Activated CD8-positive, alpha-beta T cell treated with anti-CD3 and anti-CD28 coated beads for 36 hours (primary cell): ENCODE measurements at places on chromosomes 7 and 10. TPM values are rescaled to one million over a fixed set of nuclear protein-coding genes. Genes with fewer than 3 reads are reported as not detected.
A peak's percentile ranks its signal among the peaks of the same experiment; 100 is the strongest.

DNA sequence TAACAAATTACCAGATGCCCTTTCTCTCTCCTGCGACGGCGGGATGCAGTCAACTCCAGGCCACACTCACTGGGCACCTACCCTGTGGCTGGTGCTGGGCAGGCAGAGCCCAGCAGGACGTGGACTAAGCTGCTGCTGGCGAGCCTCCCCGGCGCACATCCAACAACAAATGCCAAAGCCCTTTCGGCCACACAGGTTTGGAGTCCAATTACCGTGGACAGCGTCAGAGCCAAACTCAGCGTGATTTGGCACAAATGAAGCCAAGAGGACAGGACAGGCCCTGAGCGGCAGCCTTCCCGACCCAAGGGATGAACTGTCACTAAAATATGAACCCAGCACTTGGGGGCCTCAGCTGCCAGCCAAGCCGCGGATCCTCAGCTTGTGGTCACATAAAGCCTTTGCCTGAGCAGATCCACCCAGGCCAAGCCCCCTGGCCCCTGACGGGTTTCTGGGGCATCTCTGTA is 28.4 kb downstream of the DAGLB start:
- DNase-seq, result no peak

- DNase-seq, result no peak
Measured at GRCh38 chr10:24651923-24652322, 71.8 kb downstream of the ARHGAP21 start.

- no peak for DNase-seq
Measured at GRCh38 chr10:81730891-81731290, 144.1 kb upstream of the NRG3 start.

GRCh38 chr10:124971276-124971675 is 29.4 kb downstream of the ZRANB1 start:
- DNase-seq, result no peak

GSAP gene
- total RNA-seq, result 1.9 TPM

CYP3A5 gene
- total RNA-seq, result not detected

GRCh38 chr10:310976-311639 is 175.9 kb downstream of the ZMYND11 start:
- DNase-seq, result no peak

DNA sequence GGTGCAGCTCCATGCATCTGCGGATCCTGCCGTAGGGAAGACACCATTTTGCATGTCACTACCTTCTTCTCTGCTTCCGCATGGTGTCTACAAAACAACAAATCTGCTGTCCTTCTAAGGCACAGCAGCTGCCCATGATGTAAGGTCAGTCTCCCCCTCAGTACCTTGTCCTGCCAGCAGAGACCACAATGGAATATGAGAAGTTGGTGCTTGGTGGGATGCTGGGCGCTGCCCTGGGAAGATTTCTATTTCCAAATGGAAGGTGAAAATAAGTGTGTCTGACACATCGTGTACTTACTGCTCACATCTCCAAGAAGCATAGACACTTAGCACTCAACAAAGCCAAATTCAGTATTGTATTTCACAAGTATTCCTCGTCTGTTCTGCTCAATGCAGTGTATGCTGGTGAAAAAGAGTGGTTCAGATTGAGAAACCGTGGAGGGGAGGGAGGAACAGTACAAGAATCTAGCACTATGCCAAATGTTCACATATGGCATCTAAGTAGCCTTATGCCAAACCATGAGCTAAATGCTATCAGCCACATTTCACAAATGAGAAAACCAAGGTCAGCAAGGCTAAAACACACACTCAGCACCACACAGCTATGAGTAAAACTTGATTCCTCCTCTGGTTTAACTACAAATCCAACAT is 95.0 kb downstream of the GRB10 start:
- no peak for DNase-seq

LRIT1 gene
- total RNA-seq, result not detected

DNA sequence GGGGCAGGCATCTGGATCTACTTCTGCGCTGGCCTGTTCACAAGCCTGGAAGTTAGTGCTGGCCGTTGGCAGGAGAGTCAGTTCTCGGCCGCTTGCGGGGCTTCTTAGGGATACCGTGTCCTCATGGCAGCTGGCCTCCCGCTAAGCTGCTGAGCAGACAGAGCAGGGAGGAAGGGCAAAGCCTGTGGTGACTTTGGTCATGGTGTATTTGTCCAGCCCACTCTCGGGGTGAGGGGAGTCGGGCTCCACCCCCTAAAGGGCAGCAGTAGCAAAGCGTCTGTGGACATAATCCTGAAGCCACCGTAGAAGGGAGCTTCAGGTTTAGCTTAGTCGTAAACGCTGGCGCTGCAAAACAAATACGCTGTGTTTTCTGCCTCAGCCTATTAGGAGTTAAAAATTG is 12.2 kb downstream of the UBE3C start:
- DNase-seq, result no peak

AZGP1 gene
- total RNA-seq, result not detected

- no peak for DNase-seq
Measured at GRCh38 chr7:684416-684815, 42.1 kb upstream of the DNAAF5 start.

GRCh38 chr7:151592868-151593486 is 73.3 kb upstream of the RHEB start:
- no peak for DNase-seq

- DNase-seq, result no peak
Measured at GRCh38 chr10:84335516-84335915, 7.1 kb downstream of the CCSER2 start.

- DNase-seq, result no peak
Measured at GRCh38 chr10:113130014-113130641, 180.1 kb downstream of the TCF7L2 start.

SPAG6 gene
- total RNA-seq, result not detected

TBXAS1 gene
- 2.1 TPM for total RNA-seq

GPER1 gene
- total RNA-seq, result 0.16 TPM

DNA sequence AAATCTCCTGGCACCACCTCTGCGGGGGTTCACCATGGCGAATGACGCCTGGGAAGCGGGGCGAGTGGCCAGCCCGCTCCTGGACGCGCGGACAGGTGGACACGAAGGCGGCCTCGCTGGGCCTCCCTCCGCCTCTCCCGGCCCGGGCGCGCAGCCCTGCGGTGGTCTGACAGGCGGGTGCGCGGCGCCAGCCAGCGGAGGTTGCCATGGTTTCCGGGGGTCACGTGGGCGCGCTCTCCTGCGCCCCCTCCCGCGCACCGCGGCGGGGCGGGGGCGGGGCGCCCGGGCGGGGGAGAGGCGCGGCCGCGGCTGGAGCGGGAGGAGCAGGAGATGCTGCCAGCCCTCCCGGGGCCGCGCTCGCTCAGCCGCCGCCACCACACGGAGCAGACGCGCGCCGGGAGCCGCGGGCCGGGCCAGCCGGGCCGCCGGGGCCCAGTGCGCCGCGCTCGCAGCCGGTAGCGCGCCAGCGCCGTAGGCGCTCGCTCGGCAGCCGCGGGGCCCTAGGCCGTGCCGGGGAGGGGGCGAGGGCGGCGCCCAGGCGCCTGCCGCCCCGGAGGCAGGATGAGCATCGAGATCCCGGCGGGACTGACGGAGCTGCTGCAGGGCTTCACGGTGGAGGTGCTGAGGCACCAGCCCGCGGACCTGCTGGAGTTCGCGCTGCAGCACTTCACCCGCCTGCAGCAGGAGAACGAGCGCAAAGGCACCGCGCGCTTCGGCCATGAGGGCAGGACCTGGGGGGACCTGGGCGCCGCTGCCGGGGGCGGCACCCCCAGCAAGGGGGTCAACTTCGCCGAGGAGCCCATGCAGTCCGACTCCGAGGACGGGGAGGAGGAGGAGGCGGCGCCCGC is at the start of gene PRKAR2B:
Gene PRKAR2B, plus strand, starts transcription at position 359 of the 848 bp plus-strand sequence. Its CDS starts 203 bp downstream, at position 562.
- DNase-seq, result peak; percentile 74

- no peak for DNase-seq
Measured at GRCh38 chr10:107616031-107616430, 451.5 kb upstream of the SORCS1 start.

DNA sequence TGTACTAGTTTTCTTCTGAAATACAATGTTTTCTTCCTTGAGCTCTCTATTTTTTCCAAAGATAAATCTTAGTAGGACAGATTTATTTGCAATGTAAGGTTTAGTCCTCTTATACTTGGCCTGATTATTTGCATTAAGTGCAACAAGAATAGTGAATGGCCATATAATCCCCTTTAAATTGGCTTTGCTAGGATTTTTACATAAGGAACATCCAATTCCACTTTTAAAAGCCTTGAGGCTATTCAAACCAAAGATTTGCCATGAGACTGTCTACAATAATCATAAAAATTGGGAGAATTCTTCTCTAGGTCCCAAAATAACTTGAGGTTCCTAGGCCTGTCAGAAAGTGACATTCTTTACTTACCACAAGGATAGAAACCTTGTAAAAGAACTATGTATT is 128.6 kb upstream of the THSD7A start:
- DNase-seq, result no peak

GFRA1 gene
- not detected for total RNA-seq

GRCh38 chr7:11127114-11127785 is 153.6 kb downstream of the PHF14 start:
- DNase-seq, result no peak

GRCh38 chr7:158754746-158755444 is 50.3 kb upstream of the NCAPG2 start:
- no peak for DNase-seq

ATOH7 gene
- total RNA-seq, result not detected

GRCh38 chr7:12870219-12870618 is 182.8 kb downstream of the ARL4A start:
- no peak for DNase-seq
